ENCODE measurements at places on chromosomes 16 and 17.

DNA sequence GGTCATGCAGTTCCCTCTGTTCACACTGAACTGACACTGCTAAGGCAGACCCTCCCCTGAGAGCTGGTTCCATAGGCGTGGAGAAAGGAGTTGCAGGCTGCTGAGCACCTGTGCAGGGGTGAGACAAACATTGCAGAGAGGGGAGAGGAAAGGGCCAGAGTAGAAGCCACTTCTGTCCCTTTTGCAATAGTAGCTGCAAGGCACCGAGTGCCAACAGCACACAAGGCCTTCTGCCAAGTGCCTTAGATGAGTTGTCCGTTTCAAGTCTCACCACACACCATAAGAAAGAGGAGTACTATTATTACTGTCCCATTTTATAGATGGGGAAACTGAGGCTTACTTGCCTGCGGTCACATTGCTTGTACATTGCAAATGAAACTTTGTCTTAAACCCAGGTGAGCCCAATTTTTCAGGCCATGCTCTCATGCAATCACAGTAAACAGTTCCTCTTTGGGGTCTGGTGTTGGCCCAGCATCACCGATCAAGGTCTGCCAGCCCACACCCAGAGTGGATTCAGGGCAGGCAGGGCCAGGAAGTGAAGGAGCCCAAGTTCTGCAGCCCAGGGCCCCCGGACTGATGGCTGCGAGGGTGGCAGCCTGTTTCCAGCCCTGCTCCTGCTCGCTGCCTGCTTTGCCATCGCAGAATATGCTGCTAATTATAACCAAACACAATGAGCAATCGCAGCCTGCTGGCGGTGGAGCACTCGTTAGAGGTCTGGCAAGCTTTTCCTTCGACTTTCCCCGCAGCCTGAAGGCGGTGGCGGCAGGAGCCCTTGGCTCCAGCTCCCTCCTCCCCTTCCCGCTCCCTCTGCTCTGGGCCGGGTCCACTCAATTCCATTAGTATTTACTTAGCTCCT, 36.8 kb upstream of the DYNLL2 start:
- DNase-seq, result peak; percentile 78

- peak; percentile 13 for DNase-seq
These were observed 130.3 kb downstream of the IRF8 start for GRCh38 chr16:86029131-86029741.

DNA sequence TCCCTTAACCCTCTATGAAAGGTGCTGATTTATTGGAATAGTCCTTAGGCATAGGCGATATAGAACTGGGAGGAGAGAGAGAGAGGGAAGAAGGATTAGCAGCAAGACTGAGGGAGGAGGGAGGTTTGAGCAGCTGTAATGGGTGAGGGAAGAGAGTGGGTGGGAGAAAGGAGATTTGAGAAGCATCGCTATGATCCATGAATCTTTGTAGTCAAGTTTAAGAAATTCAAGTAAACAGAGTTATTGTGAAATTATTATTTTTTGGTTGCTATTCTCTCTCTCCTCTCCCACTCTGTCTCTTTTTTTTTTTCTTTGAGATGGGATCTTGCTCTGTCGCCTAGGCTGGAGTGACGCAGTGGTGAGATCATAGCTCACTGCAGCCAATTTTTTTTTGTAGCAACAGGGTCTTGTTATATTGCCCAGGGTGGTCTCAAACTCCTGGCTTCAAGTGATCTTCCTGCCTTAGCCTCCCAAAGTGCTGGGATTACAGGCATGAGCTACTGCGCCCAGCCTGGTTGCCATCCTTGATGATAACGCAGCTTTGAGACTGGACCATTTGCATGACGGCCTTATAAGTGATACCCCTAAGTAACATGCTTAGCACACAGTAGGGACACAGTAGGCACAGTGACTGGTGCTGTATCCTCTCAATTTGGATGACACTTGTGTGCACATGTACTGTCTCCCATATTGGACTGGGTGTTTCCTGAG, 21.0 kb upstream of the TNS4 start:
- DNase-seq, result no peak

DNA sequence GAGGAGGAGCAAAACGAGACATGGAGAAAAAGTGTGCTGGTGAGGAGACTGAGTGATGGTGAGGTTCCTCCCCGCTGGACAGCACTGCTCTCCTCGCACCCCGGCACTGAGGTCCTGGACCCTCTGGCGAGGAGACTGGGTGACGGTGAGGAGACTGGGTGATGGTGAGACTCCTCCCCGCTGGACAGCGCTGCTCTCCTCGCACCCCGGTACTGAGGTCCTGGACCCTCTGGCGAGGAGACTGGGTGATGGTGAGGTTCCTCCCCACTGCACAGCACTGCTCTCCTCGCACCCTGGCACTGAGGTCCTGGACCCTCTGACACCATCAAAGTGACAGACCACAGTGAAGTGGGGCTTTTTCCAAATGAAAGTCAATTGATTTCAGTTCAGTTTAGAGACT, 10.9 kb downstream of the PITPNA start:
- DNase-seq, result no peak

DNA sequence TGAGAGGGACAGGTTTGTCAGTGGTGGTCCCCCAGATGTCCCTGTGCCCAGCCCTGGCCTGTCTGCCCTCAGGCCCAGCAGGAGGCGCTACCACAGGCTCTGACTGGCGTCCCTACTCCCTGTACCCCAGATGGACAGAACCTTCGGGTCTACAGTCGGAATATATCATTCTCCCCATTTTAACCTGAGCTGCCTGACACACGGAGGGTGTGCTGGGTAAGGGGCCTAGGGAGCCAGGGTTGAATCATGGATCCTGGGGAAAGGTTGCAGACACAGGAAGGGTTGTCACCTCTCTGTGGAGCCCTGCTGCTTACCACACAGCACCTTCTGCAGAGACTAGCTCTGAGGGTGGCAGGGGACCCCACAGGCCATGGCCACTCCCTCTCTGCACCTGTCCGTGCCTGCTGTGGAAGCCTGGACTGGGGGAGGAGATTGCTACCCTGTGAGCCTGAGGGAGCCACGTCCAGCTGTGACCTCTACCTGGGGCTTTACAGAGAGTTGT, 162.2 kb upstream of the ZNF267 start:
- DNase-seq, result no peak

DNA sequence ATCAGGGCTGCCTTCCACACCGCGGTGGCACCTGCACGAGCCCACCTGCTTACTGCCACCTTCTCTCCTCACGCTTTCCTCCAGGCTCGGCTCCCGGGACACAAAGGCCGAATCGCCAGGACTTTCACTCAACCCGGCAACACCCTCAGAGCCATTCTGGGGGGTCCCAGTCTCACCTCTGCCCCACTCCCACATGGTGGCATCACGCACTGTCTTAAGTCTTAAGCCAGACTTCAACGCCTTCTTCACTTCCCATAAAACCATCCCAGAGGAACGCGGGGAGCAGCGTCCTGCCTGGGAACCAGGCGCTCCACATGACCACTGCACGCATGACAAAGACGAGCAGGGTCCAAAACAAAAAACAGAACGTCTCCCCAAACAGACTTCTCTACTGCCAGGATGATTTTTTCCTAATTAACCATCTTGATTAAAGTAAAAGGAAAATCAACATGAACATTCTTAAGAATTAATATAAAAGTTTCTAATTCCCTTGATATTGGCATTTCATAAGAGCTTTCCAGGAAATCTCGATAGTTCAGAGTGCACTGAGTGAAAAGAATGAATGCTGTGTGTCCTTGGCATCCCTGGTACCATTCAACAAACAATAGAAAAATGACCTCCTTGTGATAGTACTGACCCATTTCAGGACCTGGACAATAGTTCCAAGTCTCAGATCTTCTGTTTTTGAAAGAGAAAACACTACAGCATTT, 2.6 kb downstream of the CANT1 start:
- DNase-seq, result no peak

- DNase-seq, result no peak
These were observed 111.2 kb upstream of the NLRP1 start for GRCh38 chr17:5695480-5695879.

- DNase-seq, result no peak
These were observed 5.1 kb downstream of the ERBB2 start for GRCh38 chr17:39704821-39705551.

DNA sequence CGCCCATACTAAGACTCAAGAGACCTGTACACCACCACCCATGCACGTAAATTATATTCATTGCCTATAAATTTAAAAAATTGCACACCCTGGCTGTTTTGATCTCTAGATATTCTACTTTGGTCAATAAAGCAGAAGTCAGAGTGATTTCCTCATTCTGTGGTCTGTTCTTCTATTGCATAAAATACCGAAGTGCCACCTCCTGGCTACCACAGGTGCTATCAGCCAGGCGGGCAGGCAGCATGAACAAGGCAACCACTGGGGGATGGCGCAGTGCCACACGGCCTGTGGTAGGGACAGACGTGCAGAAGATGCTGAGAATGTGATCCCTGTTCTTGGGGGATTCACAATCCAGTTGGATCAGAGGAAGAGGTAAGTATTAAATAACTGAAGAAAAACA, 122.3 kb downstream of the CDK5R1 start:
- peak; percentile 90 for DNase-seq

- DNase-seq, result no peak
These were observed 27.1 kb downstream of the OGFOD1 start for GRCh38 chr16:56478281-56479049.

- DNase-seq, result no peak
These were observed 3.2 kb downstream of the PRSS22 start for GRCh38 chr16:2854700-2855309.

GRCh38 chr17:6870841-6871240, 39.3 kb upstream of the TEKT1 start:
- DNase-seq, result no peak
